Epithelial cell of proximal tubule (primary cell): ENCODE measurements at places on chromosomes 12 and 14. TPM values are rescaled to one million over a fixed set of nuclear protein-coding genes. Genes with fewer than 3 reads are reported as not detected.

The OVCH1 gene
- not detected in 2 replicates for total RNA-seq

The CCDC38 gene
- 0.06 TPM in 1 of 2 replicates, not detected in the other for total RNA-seq

The RFX4 gene
- total RNA-seq = not detected in 2 replicates

The FOXA1 gene
- 8.2 and 9.1 TPM in 2 replicates for total RNA-seq

The CSAD gene
- total RNA-seq = 1.6 and 10.4 TPM in 2 replicates

The INSM2 gene
- not detected in 2 replicates for total RNA-seq

The SMCO2 gene
- total RNA-seq = not detected in 2 replicates

The LHX5 gene
- total RNA-seq = 0.06 TPM in 1 of 2 replicates, not detected in the other

The CIROP gene
- total RNA-seq = not detected in 2 replicates

The EML5 gene
- 0.40 and 0.87 TPM in 2 replicates for total RNA-seq

The KERA gene
- not detected in 2 replicates for total RNA-seq

The BCDIN3D gene
- total RNA-seq = 1.7 and 7.1 TPM in 2 replicates

The MUCL1 gene
- not detected in 2 replicates for total RNA-seq

The RNASE7 gene
- 0.86 TPM in 1 of 2 replicates, not detected in the other for total RNA-seq

The PRH1 gene
- total RNA-seq = 4.3 and 9.1 TPM in 2 replicates
